ENCODE measurements at places on chromosomes 11 and 22.

GRCh38 chr11:118984825-118985224 lies 13.1 kb upstream of the CENATAC start:
- DNase-seq, result no peak

DNA sequence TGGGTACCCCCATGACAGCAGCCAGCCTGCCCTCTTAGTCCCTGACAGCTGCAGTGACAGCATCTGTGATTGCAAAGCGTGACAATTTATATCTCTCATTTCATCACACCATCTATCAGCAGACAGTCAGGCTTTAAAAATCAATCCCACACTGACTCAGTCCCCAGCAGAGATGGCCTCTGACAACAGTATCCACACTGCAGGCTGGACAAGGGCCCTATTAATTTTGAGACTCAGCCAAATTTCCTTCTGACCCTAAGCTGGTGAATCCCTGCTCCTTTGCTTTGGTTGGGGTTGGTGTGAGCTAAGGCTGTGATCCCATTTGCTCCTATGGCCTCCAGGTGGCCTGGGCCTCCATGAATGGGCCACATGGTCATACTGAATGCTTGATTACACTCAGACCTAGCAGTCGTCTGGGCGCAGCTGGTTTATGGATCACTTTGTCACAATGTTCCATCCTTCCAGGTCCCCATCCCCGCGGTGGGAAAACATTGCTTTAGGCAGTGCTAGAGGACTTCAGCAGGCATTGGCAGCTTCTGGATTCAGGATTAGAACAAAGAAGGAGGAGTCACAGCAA lies 68.2 kb upstream of the B3GAT1 start:
- no peak for DNase-seq

GRCh38 chr11:130216591-130217132 lies 57.1 kb downstream of the ST14 start:
- no peak for DNase-seq

- DNase-seq, result no peak
These were observed 4.4 kb downstream of the NAGA start for GRCh38 chr22:42066126-42066761.

GRCh38 chr11:124923296-124923695 lies 4.2 kb downstream of the HEPN1 start:
- DNase-seq, result no peak

DNA sequence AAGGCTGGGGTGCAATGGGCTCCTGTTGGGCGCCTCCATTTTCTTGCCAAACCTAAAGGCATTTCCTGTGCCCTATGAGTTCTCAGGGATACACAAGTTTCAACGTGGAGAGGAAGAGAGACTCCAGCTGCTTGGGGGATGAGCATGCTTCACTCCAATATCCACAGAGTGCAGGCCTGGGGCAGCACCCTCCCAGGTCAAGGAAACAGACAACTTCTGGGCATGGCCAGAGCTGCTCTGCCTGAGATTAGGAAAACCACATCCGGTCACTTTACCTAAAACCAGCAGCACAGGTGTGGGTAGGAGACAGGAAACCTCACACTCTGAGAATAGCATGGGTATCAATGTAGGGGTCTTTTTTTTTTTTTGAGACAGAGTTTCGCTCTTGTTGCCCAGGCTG lies 28.7 kb downstream of the TMEM184B start:
- no peak for DNase-seq

DNA sequence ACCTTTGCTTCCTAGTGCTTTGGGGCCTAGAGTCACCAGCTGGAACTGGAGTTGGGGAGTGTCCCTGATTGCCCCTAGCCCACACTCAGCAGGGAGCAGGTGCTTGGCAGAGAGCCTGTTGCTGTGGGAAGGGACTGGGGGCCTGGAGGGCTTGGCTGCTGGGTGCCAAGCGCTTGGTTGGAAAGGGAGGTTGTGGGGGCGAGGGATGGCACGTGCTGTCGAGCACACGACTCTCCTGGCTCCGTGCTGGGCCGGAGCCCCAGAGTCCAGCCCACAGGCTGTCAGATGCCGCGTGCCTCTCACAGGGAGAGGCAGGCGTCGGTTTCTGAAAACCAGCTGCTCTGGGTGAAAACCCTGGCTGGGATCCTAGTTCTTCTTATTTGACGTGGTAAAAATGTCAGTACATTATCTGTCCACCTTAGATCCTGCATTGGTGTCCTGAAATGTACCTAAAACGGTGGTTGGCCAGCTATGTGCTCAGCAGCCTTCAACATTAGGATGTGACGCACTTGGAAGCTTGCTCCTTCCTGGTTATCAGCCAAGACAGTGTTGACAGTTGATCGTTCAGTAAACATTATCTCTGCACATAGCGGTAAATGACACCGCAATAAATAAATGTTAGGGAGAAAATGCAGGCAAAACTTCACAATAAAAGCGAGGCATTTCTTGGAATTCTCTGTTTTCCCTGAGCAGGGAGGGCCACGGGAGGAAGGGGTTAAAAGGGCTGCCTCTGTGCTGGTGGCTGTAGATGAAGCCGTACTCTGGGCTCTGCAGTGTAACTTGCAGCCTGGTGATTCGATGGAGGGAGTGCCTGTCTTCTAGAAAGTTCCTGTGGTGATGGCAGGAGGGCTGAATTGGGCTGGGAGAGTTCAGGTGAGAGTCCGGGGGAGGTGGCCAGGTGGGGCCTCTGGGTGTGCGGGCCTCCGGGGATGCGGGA lies 29.2 kb downstream of the GRAMD4 start:
- no peak for DNase-seq

DNA sequence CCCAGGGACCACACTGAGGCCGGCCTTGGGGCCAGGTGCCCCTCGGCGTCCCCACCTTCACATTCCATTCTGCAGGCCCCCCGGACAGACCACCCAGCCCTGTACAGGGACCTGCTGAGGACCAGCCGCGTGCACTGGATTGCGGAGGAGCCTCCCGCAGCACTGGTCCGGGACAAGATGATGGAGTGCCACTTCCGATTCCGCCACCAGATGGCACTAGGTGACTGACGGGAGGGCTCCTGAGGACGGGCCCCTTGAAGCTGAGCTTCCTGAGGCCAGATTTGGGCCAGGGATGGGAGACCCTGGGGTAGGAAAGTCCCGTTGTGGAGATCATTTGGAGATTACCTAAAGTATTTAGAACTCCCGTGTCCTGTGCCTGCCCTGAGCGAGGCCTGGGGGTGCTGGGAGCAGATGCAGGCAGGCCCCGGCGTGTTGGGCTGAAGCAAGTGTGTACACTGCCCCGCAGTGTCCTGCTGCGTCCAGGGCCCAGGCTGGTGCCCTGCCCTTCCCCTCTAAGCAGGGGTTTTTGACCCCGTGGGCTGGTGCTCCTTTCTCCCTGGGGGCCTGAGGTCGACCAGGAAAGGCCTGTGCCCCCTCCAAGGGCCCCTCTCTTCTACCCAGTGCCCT lies 20.0 kb downstream of the TRMU start:
- DNase-seq, result no peak

GRCh38 chr11:15707971-15708370 lies 593.2 kb downstream of the INSC start:
- no peak for DNase-seq

DNA sequence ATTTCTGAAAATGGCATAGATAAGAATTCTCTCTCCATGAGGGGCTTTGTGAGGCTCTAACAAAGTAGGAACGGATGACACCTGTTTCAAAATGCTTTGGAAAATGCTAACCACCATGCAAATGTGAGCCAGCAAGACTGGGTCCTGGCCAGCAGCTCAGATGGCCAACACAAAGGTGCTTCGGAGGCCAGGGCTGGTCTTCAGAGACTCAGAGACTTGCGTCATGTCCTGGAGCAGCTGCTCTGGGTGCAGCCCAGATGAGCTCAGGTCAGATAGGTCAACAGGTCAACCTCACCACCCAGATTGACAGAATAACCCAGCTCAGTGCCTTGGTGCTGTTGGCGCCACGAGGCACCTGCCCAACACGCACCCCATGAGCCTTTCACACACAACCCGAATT lies 12.0 kb upstream of the TMEM121B start:
- no peak for DNase-seq

DNA sequence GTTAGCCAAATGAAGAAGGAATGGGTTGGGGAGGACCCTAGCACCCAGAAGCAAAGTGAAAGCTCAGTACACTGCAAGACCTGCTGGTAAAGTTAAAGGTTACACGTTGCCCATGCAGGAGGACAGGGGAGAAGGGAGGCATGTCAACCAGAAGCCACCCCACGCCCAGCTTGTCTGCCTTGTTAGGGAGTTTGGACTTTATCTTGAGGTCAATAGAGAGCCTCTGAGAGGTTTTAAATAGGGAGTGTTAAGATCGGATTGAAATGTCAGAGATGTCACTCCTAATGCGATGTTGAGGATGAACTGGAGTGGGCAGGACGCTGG lies 18.7 kb upstream of the PEX26 start:
- DNase-seq, result no peak

DNA sequence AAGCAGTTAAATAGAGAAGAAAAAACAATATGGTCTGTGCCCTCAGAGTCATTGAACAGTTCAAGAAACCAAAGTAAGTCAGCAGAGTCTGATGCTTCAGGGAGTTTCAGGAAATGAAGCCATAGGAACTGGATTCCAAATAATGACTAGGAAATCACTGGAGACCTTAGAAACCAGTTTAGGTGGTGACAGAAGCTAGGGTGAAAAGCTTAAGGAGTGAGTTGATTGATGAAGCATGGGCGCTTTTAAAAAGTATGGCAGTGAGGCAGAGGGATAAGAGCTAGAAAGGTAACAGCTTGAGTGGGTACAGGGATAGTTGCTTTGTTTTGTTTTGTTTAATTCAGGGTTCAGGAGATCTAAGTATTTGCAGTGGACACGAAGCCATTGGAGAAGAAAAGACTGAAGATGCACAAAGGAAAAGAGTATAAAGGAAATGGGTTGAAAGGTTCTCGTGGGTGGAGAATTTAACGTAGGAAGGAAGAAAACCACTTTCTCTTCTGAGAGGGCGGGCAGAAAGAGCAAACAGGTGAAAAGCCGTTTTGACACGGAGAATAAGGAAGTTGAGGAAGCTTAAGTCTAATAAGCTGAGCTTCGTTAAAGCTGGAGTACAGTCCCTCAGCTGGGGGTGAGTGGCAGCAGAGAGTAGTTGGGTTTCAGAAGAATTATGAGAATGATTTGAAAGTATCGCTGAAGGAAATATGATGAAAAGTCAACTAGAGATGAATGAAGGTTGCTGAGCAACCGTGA lies 14.8 kb downstream of the SGSM3 start:
- no peak for DNase-seq

- no peak for DNase-seq
These were observed 156.1 kb downstream of the IGLL1 start for GRCh38 chr22:23424031-23424430.

GRCh38 chr11:35272391-35272902 lies 133.5 kb downstream of the CD44 start:
- no peak for DNase-seq

DNA sequence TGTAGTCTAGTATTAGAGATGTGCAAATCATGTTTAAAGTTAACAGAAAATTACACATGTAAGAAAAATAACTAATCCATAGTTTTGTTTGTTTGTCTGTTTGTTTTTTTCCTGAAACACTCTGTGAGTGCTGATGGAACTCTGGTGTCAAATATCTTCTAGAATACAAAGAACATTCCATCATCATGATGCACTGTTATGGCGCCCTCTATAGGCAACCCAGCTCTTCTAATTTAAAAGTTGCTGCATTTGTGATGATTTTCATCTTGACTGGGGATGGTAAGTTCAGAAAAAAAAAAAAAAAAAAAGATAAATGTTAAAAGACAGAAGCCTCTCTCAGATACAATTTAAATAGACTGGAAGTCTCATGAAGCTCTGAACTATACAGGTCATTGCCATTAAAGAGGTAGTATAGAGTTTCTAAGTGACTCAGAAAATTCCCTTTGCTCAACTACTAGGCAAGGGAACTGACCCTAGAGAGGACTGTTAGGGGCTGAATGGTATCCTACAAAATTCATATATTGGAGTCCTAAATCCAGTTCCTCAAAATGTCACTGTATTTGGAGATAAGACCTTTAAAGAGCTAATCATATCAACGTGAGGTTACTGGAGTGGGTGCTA lies 597.2 kb upstream of the ANO3 start:
- no peak for DNase-seq

- DNase-seq, result no peak
These were observed 165.6 kb downstream of the ETS1 start for GRCh38 chr11:128421577-128422330.

- DNase-seq, result no peak
These were observed 49.4 kb downstream of the BID start for GRCh38 chr22:17724678-17725499.

GRCh38 chr11:26675233-26675928 lies 46.5 kb downstream of the SLC5A12 start:
- DNase-seq, result no peak

GRCh38 chr11:95242845-95243605 lies 12.0 kb upstream of the SESN3 start:
- no peak for DNase-seq

- DNase-seq, result no peak
These were observed 25.6 kb upstream of the TENM4 start for GRCh38 chr11:79466411-79466810.

- no peak for DNase-seq
These were observed 1.6 kb downstream of the MARK2 start for GRCh38 chr11:63840356-63841060.

- no peak for DNase-seq
These were observed 10.5 kb downstream of the ARL14EP start for GRCh38 chr11:30333405-30333804.

DNA sequence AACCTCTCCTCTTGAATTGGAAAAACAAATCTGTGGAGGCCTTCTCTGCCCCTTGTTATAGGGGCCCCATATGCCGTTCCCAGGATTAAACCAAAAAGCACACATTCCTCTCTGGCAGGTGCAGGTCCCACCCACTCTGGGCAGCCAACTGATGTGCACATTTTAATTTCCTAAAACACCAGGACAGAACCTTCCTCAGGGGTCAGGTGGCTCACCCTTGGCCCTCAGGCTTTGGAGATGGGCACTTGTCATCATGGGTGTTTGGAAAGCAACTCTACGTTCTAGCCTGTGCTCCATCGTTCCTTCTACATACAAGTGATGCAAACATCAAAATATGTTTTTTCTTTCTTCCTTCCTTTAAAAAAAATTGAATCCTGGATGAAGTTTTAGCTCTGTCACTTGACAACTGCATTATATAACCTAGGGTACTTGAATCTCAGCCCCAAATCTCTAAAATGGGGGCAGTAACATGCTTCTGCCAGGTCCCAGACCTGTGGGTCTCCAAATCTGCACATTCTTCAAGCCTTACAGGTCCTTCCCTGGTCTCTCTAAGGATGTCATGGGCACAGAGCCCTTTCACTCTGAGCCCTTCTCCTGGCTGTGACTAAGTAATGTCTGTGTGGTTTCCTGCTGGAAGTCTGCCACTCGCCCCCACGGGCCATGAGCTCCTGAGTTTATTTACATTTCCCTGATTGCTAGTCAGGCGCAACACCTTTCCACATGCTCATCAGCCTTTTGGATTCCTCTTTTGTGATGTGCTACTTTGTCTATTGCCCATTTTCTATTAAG lies 43.8 kb downstream of the KCNQ1OT1 start:
- DNase-seq, result no peak

Data from SK-N-MC (cell line).